ENCODE measurements at places on chromosomes 12 and 14. TPM values are rescaled to one million over a fixed set of nuclear protein-coding genes. Genes with fewer than 3 reads are reported as not detected.

DNA sequence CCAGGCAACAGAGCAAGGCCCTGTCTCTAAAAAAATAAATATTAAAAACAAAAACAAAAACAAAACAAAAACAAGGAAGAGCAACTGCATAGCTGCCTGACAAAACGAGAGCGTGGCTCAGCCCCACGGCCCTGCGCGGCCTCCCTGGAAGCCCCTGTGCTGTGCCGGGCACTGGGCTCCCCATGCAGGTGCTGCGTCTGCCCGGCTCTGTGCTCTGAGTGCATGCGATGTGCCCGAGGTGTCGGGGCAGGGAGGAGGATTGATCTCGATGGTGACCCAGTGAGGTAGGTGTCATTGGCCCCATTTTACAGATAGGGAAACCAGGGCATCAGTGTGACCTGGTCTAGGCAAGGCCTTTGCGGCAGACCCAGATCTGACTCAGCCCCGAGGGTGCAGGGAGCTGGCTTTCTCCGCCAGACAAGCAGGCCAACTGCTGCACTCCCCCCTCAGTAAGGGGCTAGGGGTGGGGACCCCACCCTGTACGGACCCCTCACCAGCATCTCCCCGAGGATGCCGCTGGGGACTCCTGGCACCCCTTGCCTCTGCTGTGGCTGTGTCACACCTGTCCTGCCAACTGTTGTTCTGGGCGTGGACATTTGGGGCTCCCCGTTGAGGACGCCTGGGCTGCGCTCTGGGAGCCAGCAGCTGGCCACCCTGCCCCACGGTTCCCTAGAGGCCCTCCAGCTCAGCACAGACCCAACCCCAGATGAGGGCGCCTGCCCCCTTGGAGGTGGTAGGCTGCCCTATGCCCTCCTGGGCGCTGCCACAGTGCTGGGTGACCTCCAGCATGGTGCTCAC lies 15.3 kb downstream of the GPR132 start:
- DNase-seq, result no peak

L2HGDH gene
- 7.6 TPM for total RNA-seq

DNA sequence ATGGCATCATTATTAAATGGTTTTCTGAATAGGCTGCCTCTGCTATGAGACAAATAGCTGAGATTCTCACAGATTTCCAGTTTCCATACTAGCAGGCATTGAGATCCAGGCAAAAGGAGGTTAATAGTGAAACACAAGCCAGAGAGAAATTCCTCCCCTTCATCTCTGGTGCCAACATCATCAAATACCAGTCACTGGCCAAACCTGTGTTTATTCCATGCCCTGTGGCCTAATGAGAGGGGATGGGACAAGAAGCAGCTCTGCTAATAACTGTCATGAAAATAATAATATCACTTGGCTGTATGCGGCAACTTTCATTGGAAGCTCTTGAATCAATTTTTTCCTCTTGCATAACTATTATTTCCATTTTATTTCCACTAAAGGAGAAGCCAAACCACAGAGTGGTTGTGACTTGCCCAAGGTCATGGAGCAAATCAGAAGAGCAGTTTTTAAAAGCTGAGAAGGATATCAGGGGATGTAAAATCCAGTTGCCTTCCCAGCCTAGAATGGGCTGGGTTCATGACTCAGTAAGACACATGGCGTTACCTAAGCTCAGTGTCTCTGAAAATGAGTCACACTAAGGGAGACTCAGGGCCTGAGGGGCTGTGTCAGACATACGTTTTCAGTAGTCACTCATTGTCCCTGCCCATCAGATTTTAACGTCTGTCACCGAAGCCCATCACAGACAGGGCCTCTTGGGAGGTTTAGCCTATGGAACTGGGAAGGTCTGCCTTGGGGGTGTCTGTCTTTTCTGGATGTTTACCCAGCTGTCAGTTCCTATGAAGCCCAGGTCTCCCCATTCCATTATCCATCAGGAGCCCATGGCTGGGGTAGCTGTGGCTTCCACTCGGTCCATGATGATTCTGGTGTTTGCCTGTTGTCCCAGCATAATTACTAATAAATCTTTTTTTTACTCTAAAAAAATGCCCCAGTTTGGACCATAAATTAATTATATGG lies 208.8 kb upstream of the EEA1 start:
- no peak for DNase-seq

- no peak for DNase-seq
Observed at GRCh38 chr12:79717006-79717405, 26.2 kb upstream of the PAWR start.

GRCh38 chr12:3772380-3772779 lies 19.5 kb upstream of the CRACR2A start:
- no peak for DNase-seq

NOXRED1 gene
- total RNA-seq, result 0.49 TPM

GRCh38 chr12:125220404-125221273 lies 155.4 kb downstream of the AACS start:
- DNase-seq, result no peak

SMCO2 gene
- total RNA-seq, result 0.46 TPM

- DNase-seq, result no peak
Observed at GRCh38 chr12:57657744-57658143, 24.7 kb upstream of the B4GALNT1 start.

C12orf54 gene
- total RNA-seq, result not detected

DNA sequence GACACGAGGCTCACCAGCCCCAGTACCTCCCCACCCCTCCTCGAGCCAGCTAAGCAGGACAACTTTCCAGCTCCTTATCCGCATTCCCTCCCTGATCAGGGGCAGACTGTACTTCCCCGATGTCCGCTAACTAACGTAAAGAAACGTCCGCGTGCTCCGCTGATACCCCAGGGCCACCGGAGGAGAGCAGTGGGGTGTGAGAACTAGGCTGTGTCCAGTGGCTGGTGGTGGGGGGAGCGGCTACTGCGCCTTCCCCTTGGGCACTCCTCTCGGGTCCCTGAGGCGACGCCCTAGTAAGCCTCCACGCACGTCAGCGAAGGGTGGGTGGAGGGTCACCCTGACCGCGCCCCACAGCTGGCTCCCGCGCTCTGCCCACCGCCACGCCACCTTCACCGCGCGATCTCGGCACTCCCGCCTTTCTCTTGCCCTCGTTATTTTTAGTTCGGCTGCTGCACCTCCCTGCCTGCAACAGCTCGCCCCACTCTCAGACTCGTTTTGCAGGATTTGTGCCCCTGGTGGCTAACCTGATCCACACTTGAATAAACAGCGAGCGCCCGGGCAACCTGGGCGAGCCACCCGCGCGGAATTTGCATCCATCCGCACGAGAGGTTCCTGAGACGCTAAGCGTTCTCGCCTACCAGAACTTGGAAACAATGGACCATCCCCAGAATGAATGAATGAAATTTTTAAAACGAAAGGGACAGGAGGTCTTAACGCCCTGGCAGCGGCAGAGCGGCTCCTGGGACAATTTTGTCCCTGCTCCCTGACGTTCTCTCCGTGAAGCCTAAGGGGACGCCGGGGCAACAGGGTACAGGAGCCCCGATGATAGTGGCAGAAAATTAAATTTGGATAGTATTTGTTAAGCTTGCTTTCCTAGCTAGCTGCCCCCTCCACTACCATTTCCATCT lies 6.9 kb upstream of the BMP4 start:
- peak; percentile 57 for DNase-seq

GRCh38 chr12:54225666-54226065 lies 36.9 kb upstream of the SMUG1 start:
- DNase-seq, result no peak

GRCh38 chr14:52352061-52352491 lies 38.0 kb downstream of the PTGER2 start:
- no peak for DNase-seq

- no peak for DNase-seq
Observed at GRCh38 chr12:93994721-93995120, 153.7 kb upstream of the PLXNC1 start.

GRCh38 chr14:75306927-75307699 lies 28.5 kb downstream of the FOS start:
- DNase-seq, result no peak

GRCh38 chr12:29116414-29116813 lies 32.7 kb upstream of the FAR2 start:
- DNase-seq, result no peak

DNA sequence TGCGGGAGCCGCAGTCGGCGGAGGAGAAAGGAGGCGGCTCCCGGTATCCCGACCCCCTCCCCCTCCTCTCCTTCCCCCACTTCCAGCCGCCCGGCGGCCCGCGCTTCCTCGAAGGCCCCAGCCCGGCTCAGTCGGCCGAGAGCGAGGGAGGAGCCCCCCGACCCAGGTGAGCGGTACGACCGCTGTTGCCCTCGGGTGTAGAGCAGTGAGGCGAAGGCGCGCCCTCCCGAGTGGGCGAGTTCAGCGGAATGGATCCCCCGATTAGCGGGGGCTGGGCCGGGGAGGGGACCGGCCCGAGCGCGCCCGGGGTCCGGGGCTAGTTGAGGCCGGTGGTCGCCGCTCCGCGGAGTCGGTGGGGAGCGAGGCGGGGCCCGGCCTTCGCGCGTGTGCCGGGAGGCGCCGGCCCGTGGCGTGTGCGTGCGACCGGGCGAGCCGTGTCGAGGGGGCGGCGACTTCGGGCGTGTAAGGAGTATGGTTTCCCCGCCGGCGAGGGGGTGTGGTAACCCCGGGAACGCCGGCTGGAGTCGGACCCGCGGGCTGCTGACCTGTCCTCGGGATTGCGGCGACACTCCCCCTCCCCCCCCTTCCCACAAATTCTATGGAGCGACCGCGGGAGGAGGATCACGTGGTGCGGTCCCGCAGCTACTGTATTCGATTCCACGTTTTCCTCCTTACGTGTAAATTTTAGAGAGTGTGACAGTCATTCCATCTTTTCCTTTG lies 501 bp downstream of the RIMKLB start:
- DNase-seq, result peak; percentile 59

NOVA1 gene
- total RNA-seq, result 21.8 TPM

DNA sequence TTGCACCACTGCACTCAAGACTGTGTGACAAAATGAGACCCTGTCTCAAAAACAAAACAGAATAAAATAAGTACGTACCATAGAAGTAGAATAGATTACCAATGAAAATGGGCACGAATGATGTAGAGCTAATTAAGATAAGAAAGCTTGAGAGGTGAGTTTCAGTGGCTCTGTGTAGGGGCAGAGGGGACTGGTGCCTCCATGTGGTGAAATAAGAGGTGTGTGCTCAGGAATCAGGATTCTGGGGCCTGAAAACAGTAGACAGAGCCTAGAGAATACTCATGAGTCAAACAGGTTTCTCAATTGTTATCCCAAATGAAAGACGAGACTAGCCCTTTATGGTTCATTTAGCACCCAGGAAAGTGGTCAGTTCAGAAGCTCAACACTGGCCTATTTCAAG lies 1145.1 kb downstream of the FLRT2 start:
- DNase-seq, result no peak

DNA sequence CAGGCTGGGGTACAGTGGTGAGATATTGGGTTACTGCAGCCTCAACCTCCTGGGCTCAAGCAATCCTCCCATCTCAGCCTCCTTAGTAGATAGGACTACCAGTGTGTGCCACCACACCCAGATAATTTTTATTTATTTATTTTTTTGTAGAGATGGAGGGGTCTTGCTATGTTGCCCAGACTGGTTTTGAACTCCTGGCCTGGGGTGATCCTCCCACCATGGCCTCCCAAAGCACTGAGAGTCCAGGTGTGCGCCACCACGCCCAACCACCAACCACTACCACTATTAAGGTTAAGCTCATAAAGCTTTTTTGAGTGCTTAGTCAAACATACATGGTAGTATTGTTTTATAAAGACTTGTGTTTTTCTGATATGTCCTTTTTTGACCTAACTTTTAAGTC lies 3.9 kb downstream of the RIOX1 start:
- no peak for DNase-seq

CDKL1 gene
- 19.0 TPM for total RNA-seq

DNA sequence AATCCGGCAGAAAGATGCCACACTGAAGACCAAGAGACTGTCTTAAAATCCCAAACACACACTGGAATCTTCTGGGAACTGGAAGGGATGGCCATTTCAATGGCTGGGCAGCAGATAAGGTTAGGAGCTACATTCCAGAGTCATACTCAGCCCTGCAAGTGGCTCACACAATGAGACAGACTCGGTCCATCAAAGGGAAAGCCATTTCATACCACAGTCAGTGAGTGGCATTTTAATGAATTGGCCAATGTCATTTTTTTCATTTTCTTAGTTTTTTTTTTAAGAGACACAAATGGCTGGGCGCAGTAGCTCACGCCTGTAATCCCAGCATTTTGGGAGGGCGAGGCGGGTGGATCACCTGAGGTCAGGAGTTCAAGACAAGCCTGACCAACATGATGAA lies 17.9 kb downstream of the CIT start:
- no peak for DNase-seq

DNA sequence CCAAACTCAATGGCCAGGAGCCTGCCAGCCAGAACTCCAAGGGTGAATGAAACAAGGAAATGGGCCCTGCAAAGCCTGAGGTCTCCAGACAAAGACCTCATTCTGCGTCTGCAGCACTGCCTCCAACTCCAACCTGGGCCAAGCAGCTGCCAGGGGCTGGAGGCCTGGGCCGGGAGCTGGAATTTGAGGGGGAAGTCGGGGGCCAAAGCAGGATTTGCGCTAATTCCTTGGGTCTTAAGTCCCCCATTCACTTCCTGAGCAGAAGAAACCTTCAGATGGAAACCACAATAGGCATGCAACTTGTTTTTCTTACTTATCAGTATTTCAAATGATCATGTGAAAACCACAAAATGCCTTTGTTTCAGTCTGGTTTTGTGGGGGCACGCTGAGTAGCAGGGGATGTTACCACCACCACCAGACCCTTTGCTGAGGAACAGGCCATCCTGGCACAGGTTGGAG lies 23.0 kb upstream of the TC2N start:
- DNase-seq, result no peak

DNA sequence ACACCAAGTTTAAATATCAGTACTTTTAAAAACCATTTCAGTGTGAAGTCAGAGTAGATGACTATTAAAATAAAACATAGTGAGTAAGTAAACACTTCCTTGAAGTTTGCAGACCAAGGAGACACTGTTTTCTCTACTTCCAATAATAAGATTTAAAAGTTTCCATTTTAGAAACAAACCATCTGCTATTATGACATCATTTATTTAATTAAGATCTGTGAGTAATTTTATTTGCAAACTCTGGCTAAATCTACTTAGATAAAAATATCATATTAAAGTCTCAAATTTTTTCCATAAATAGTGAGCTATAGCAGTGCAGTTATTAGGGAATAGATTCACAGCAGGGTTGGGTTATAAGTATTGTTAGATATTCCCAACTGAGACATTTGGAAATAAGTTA lies 1267.0 kb upstream of the FLRT2 start:
- DNase-seq, result no peak

IL22 gene
- not detected for total RNA-seq

DNA sequence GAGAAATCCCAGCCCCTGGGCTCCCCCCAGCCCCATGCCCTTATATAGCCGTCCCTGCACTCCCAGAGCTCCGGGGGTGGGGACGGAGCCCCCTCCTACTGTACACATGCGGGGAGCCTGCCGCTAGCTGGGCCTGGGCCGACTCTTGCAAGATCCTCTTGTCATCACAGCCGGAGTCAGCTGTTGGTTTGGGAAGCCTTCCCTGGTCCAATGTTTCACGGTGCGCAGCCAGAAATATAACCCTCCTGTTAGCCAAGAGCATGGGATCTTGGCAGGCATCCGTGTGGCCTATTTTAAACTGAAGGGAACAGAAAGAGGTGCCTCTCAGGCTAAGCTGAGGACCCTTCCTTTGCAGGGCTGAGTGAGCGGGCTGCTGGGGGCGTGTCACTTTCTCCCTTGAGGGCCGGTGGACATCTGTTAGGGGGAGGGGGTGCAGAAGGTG lies 175.3 kb downstream of the TSPAN9 start:
- no peak for DNase-seq

AGAP2 gene
- 27.0 TPM for total RNA-seq

MANSC4 gene
- not detected for total RNA-seq

CCDC88C gene
- total RNA-seq, result 48.2 TPM

TSHR gene
- not detected for total RNA-seq

SRGAP1 gene
- total RNA-seq, result 49.3 TPM

GRCh38 chr12:58954002-58954401 lies 33.7 kb upstream of the LRIG3 start:
- DNase-seq, result no peak

DDX47 gene
- total RNA-seq, result 45.1 TPM
